ENCODE measurements at places on chromosomes 11 and 22. TPM values are rescaled to one million over a fixed set of nuclear protein-coding genes. Genes with fewer than 3 reads are reported as not detected.

DNA sequence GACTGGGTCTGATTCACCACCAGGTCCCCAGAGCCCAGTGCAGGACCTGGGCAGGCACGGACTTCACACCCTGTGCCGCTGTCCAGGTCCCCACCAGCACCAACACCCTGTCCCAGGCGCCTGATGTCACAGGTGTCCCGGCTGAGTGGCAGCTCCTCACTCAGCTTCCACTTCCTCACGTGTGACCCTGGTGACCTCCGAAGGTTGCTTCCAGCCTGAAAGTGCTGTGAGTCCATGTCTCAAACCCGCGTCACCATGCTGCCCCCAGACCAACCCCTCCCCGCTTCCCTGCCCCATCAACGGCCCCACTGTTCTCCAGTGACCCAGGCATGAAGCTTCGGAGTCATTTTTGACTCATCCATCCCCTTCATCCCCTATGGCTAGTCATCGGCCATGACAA lies 25.7 kb upstream of the PICK1 start:
- H3K36me3 ChIP-seq, result no peaks in the 10 kb centered on the region
- H3K27me3 ChIP-seq, result no peaks in the 10 kb centered on the region
- DNase-seq, result no peak
- no peak overlapping the region for H3K4me3 ChIP-seq
- no peak overlapping the region for H3K27ac ChIP-seq

DNA sequence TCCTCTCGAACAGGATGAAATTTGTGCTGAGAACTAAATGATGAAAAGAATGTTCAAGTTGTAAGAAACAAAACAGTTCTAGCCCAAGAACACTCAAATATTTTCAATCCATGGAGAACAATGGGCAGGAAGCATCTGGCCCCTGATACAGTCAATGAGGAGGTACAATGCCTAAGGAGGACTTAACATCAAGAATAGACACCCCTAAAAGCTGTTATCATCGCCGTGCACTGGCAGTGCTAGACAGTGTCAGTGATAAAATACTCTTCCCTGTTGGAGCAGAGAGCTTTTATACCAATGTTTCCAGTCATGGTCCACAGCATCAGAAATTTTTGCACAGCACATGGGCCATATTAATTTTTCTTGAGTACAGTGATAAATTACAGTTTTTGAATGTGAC lies 20.2 kb upstream of the VSTM5 start:
- peaks cover 3% of the 10 kb centered on the region for H3K27me3 ChIP-seq
- H3K36me3 ChIP-seq, result no peaks in the 10 kb centered on the region
- H3K27ac ChIP-seq, result no peak overlapping the region
- DNase-seq, result no peak
- H3K4me1 ChIP-seq, result no peaks in the 10 kb centered on the region

The CD248 gene
- not detected for polyA plus RNA-seq

- H3K4me3 ChIP-seq, result no peak overlapping the region
- no peaks in the 10 kb centered on the region for H3K4me1 ChIP-seq
- no peak overlapping the region for H3K27ac ChIP-seq
- no peaks in the 10 kb centered on the region for H3K36me3 ChIP-seq
These were observed 81.5 kb downstream of the MPPED1 start for GRCh38 chr22:43493297-43493696.

DNA sequence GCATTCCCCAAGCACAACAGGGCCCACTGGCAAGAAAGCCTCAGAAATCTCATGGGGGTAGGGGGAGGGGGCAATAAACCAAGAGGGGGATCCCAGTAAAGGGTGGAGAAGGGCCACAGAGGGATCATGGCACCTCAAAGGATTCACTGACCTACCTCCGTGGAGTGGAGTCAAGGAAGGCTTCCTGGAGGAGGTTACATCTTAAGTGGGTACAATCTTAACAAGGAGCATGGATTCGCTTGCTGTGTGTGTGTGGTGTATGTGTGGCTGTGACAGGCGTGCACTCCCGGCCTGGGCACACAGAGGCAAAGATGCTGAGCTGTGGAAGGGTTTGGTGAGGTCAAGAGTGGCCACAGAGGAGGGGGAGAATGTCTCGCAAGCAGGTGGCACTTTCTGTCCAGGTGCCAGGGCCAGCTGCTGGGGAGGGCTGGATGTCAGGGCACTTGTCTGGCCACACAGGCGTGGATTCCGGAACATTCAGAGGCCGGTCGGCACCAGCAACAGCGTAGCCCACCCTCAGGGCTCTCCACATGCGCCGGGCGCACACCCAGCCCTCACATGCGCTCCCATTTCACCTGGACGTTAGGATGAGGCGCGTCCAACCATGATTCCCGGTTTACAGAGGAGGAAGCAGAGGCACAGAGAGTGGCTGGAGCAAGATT lies 43.3 kb downstream of the WNT7B start:
- H3K27ac ChIP-seq, result no peak overlapping the region
- H3K36me3 ChIP-seq, result no peaks in the 10 kb centered on the region
- no peaks in the 10 kb centered on the region for H3K4me1 ChIP-seq
- no peak for DNase-seq

DNA sequence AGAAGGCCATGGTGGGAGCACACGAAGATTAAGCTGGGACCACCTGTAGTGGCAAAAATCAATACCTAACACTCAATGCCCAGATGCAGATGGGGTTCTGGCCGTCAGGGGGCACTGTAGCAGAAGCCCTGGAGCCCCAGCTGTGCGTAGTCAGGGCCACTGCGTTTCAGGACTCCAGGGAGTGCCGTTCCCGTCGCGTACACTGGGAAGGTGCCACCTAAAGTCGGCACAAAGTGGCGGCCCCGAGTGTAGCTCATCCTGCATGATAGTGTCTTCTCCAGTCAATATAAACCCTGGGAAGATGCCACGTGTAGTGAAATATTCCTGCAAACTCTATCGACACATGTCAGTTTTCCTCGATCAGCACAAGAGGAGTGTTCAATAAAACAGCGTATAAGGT lies 123.8 kb upstream of the NTM start:
- H3K36me3 ChIP-seq, result no peaks in the 10 kb centered on the region
- no peak overlapping the region for H3K27ac ChIP-seq
- no peaks in the 10 kb centered on the region for H3K4me1 ChIP-seq
- DNase-seq, result no peak
- no peak overlapping the region for H3K4me3 ChIP-seq

DNA sequence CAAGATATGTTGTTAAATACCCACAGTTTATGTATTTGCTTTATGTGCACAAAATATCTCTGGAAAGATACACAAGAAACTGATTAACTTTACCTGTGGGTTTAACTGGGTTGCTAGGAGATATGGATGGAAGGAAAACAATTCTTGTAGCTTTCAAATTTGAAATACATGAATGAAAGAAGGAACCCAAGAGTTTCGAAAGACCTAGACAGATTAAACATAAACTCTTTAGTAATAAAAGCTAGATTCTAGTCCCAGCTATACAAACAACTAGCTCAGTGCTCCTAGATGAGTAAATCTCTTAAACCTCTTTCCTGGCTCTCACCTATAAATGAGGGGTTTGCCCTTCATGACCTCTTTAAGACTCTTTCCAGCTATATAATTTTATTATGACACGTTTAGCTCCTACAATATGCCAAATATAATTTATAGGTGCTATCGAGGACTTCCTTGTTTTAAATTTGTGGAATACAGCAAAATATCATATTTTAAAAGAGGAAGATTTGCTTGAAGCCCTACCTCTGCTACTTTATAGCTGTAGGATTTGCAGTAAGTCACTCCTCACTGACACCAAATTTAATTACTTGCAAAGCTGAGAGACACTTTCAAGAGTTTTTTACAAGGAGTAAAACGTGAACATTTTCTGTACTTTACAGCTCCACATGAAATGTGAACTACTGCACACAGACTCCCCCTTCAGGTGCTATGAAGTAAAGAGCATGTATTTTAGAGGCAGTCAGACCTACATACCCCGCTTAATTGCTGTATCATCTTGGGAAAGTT lies 50.7 kb downstream of the RRAS2 start:
- H3K4me3 ChIP-seq, result no peak overlapping the region
- H3K4me1 ChIP-seq, result peaks cover 48% of the 10 kb centered on the region
- no peaks in the 10 kb centered on the region for H3K27me3 ChIP-seq
- no peak overlapping the region for H3K27ac ChIP-seq

DNA sequence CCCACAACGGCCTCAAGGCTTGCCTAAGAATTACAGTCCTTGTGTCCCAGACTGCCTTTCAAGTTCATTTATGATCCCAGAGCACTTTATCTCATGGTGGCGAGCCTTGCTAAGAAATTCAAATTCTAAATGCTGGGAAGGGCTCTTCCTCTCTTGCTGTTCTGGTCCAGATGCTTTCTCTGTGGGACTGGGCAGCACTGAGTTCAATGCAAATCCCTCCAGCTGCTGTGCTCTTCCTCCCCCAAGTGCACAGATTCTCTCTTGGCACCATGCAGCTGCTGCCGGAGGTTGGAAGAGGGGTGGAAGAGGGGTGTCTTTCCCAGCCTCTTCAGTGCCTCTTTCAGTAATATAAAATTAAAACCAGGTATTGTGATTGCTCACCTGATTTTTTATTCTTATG lies 828.0 kb downstream of the DLG2 start:
- no peaks in the 10 kb centered on the region for H3K4me1 ChIP-seq
- no peaks in the 10 kb centered on the region for H3K27me3 ChIP-seq
- DNase-seq, result no peak
- H3K27ac ChIP-seq, result no peak overlapping the region

DNA sequence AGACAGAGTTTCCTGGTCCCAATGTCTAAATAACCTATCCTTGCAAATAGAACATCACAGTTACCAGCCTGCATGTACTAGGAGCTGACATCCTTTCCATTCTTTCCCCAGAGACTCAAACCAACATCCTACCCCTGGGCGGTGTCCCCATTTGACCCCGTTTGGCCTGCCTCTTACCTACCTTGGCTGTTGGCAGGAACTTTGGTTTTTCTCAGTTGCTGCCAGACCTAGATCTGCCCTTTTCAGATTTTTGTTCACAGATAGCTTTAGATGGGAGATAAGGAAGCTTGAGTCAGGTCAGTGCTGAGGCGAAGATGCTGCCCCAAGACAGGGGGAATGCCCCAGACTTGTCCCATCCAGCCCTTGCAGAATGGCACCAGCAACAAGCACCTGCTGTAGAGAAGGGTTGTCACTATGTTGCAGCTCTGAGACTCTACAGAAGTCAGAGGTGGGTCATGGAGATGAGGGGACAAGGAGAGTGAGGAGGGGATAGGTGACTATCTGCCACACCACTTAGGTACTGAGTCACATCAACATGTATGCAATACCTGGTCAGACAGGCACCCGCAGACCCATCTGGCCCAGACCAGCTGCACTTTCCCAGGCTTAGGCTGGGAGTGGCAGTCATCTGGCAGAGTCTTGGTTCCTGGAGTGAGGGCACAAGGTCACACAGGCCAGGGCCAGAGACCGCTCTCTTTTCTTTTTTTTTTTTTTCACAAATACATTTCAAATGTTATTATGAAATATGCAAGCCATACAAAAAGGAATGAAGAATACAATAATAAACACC lies 61.5 kb upstream of the POU2AF1 start:
- H3K27me3 ChIP-seq, result peaks cover 6% of the 10 kb centered on the region
- H3K4me1 ChIP-seq, result peaks cover 6% of the 10 kb centered on the region
- no peak for DNase-seq
- H3K4me3 ChIP-seq, result no peak overlapping the region
- no peaks in the 10 kb centered on the region for H3K36me3 ChIP-seq

- H3K4me3 ChIP-seq, result peak overlapping the region; percentile 85
- no peak for DNase-seq
- H3K4me1 ChIP-seq, result peaks cover 23% of the 10 kb centered on the region
- peaks cover 9% of the 10 kb centered on the region for H3K27me3 ChIP-seq
These were observed 1.6 kb upstream of the QSER1 start for GRCh38 chr11:32890843-32891656.

The MS4A15 gene
- not detected for polyA plus RNA-seq

GRCh38 chr11:27699242-27699925 lies 871 bp downstream of the BDNF start:
- no peak overlapping the region for H3K27ac ChIP-seq
- peaks cover 6% of the 10 kb centered on the region for H3K4me1 ChIP-seq
- DNase-seq, result no peak
- peaks cover 21% of the 10 kb centered on the region for H3K27me3 ChIP-seq
- no peak overlapping the region for H3K4me3 ChIP-seq

GRCh38 chr22:47032091-47032943 lies 269.9 kb downstream of the TBC1D22A start:
- DNase-seq, result no peak
- peaks cover 2% of the 10 kb centered on the region for H3K27me3 ChIP-seq
- H3K4me1 ChIP-seq, result peaks cover 24% of the 10 kb centered on the region
- H3K27ac ChIP-seq, result no peak overlapping the region
- no peak overlapping the region for H3K4me3 ChIP-seq

The MRGPRF gene
- not detected for polyA plus RNA-seq

DNA sequence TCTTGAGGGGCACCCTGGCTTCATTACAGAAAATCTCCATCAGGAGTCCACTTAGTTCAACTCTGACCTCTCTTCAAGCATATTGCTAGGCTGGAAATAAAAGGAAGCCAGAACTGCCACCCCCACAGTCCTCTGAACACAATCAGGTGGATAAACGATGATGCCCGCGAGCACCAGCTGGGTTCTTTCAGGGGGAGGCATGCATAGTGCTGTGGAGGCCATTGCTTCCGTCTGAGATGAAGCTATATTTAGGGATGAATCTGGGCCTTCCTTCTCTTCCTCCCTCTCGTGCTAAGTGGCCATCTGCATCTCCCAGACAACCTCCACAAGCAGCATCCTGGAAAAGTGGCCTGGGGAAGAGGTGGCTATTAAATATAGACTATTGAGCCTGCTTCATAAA lies 3.9 kb upstream of the MICAL2 start:
- DNase-seq, result no peak
- peaks cover 52% of the 10 kb centered on the region for H3K4me1 ChIP-seq
- H3K27ac ChIP-seq, result no peak overlapping the region

DNA sequence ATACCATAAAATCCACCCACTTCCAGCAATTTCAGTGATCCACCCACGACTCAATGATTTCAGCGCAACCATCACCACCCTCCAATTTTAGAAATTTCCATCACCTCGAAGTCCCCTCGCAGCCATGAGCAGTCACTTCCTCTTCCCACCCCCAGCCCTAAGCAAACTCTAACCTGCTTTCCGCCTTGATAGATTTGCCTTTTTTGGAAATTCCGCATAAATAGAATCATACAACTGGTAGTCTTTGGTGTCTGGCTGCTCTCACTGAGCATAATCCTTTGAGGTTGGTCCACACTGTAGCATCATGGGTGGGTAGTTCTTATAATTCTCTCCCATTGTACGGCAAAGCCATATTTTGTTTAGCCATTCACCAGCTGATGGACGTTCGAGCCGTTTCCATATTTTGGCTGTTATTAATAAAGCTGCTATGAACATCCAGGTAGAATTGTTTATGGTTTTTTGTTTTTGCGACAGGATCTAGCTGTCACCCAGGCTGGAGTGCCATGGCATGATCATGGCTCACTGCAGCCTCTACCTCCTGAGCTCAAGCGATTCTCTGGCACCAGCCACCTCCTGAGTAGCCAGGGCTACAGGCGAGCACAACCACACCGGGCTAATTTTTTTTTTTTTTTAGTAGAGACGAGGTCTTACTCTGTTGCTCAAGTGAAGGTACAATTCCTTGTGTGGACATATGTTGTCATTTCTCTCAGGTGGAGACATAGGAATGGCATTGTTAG lies 16.0 kb downstream of the PIM3 start:
- no peak overlapping the region for H3K27ac ChIP-seq
- H3K27me3 ChIP-seq, result peaks cover 3% of the 10 kb centered on the region
- H3K4me1 ChIP-seq, result peaks cover 5% of the 10 kb centered on the region

- H3K4me3 ChIP-seq, result no peak overlapping the region
- no peaks in the 10 kb centered on the region for H3K36me3 ChIP-seq
- H3K4me1 ChIP-seq, result no peaks in the 10 kb centered on the region
- H3K27me3 ChIP-seq, result no peaks in the 10 kb centered on the region
These were observed 21.0 kb upstream of the SWAP70 start for GRCh38 chr11:9642894-9643293.

The SYTL2 gene
- 26.1 TPM for polyA plus RNA-seq

GRCh38 chr11:57776031-57776521 lies 14.5 kb downstream of the CTNND1 start:
- H3K4me1 ChIP-seq, result peaks cover 2% of the 10 kb centered on the region
- DNase-seq, result no peak
- H3K4me3 ChIP-seq, result no peak overlapping the region
- H3K36me3 ChIP-seq, result no peaks in the 10 kb centered on the region
- H3K27ac ChIP-seq, result no peak overlapping the region
- no peaks in the 10 kb centered on the region for H3K27me3 ChIP-seq

Measured in immature natural killer cell (primary cell).